ENCODE measurements at places on chromosomes 12 and 14. TPM values are rescaled to one million over a fixed set of nuclear protein-coding genes. Genes with fewer than 3 reads are reported as not detected.

The SIX6 gene
- total RNA-seq: not detected

The DPPA3 gene
- total RNA-seq: not detected

The KRT80 gene
- not detected for total RNA-seq

The TDRD9 gene
- total RNA-seq: 2.7 TPM

The TTC9 gene
- total RNA-seq: 14.8 TPM

The MSI1 gene
- not detected for total RNA-seq

The MAP1LC3B2 gene
- total RNA-seq: 1.7 TPM

The PALS1 gene
- total RNA-seq: 5.5 TPM
